ENCODE measurements at places on chromosomes 11 and 22.
A peak's percentile ranks its signal among the peaks of the same experiment; 100 is the strongest.

DNA sequence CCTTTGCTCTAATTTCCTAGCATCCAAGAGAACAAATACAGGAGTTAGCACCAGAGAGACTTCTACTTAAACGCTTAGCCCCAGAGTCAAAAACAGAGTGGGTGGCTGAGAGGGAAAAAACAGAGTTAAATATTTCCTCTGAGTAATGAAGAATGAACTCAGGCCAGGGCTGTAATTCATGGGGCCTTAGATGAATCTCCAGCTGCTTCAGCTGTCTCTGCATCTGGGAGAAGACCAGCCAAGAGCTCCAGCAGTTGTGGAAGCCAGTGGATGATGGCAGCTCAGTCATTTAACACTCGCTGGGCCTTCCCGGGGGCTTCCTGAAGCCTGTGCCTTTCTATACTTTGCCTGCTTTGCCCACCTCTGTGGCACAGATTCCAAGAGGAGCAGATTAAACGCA lies 5.7 kb upstream of the ADAMTS15 start:
- no peak for DNase-seq

GRCh38 chr22:45444168-45444567 lies 30.7 kb downstream of the RIBC2 start:
- no peak for DNase-seq

GRCh38 chr22:30869667-30870395 lies 98.7 kb downstream of the MORC2 start:
- no peak for DNase-seq

GRCh38 chr22:28283068-28283654 lies 364.1 kb upstream of the PITPNB start:
- DNase-seq, result no peak

DNA sequence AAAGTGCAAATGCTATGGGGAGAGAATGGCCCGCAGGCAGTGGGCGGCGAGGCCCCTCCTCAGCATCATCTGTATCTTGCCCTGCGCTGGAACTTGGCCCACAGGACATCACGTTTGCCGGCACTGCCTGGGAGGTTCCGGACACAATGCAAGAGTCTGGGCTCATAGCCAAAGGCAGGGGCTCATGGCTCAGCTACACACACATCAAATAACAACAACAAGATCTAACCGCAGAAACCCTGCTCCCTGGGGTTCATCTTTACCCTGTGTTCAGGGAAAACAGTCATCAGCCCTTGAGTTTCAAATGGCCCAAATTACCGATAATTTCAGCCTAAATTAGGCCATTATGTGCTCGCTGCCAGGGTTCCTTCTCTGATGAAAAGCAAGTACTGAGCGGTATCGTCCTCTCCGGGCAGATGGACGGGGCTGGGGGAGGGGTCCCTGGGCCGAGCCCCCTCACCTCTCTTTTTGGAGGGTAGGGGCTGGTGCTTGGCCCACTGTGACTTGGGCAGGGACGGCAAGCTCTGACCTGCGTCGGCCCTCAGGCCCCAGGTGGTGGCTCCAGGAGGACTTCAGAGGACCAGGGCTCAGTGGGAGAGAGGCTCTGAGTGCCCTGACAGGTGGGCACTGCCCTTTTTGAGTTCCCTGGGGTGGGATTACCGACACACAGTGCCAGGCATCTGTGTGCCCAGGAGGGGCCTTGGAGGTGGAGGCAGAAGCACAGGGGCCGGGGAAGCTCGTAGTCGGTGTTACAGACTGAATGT lies 25.0 kb upstream of the GAL start:
- no peak for DNase-seq

DNA sequence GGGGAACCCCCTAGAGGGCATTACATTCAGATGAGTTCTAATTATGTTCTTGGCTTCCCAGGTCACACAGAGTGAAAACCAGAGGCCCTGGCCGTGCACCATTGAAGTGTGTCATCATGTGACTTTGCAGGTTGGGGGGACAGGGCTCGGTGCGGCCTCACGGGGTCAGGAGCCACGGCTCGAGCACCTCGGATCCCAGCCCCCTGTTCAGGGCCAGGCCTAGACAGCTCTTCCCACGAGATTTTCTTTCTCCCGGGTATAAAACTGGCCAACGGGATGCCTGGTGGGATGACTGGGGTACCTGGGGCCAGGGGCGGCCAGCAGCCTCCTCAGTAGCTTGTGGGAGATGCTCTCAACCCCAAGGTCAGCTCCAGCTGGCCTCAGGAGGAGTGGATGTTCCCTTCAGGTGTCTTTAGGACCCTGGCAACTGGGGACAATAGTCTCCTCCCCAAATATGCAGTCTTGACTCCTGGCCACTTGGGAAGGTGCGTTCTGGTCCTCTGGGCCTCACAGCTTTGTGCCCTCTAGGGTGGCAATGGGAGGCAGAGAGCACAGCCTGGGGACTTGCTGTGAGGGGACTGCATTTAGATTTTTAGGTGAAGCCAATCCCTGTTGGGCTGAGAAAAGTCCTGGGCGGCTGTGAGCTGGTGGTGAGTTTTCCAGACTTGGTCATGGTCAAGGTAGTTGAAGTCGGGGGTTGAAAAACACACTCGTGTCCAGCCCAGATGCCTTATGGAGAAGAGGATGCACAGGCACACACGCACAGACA lies 95.6 kb downstream of the KCNQ1 start:
- no peak for DNase-seq

GRCh38 chr11:64128255-64129006 lies 37.5 kb downstream of the MACROD1 start:
- no peak for DNase-seq

GRCh38 chr11:6377902-6378639 lies 12.2 kb upstream of the SMPD1 start:
- no peak for DNase-seq

DNA sequence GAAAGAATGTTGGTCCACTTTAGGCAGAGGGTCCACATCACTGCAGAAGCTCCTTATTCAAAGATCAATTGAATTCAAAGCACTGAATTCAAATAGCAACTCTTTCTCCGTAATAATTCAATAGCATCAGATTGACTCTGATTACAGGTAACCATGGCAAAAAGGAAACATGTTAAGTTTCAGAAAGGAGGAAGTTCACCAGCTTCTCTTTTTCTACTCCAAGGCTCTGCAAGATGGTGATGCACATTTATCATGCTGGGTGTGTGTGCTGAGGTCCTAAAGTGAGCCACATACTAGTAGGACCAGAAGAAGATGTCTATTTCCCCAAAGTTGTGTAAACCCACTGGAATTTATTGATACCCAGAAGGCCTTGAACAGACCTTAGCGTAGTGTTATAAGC lies 18.0 kb upstream of the DRD2 start:
- DNase-seq, result no peak

DNA sequence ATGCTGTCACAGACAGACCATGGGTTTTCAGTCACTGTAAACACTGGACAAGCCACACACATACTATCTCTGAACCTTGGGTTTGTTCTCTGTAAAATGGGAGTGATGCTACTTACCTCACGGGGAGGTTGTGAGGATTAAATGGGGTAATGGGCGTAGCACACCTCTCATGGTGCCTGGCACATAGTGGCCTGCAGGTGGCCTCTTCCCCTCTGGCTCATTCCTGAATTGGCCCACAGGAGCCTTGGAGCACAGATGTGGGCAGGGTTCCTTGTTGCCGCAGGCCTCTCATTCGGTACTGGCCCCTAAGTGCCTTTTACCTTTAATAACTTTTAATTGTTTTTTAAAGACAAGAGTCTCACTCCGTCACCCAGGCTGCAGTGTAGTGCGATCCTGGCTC lies 11.7 kb downstream of the MICAL2 start:
- no peak for DNase-seq

DNA sequence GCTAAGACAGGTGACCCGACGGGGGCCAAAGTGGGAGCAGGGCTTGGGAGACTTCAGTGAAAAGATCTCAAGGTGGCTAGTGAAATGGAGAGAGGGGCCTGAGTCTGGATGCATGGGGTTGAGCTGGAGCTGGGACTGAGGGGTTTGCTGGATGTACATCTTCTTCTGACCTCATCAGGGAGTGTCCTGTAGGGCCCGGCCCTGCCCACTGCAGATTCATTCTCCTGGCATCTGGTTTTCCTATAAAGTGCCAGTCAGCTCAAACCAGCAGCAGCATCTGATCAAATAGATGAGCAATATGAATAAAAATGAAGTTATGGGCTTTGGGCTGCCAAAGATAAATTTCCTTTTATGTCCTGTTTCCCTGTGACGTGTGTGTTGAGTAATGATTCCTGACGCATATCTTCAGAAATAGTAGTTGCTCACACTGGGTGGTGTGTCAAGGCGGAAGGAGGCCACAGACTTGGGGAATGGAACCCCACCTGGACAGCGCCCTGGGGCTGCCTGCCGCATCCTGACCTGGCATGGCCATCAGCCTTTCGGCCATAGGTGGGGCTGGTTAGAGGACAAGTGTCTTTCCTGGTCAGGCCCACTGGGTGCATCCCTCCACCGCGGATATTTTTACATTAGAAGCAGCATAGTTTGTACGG lies 135.4 kb downstream of the OSBP2 start:
- DNase-seq, result no peak

DNA sequence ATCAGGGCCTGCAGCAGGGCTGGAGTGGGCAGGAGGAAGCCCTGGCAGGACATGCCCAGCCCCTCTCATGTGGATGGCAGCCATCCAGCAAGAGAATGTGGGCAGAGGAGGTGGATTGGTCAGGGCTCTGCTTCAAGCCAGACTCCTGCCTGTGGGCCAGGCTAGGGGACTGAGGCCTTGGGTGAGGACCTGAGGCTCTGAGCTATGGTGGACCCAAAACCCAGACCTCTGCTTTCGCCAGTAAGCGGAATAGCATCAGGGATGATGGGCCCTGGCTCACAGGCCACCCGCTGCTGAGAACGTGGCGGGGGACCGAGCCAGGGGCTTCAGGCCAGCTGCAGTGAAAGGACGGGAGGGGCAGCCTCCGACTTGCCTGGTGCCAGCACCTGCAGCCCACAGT lies 57.4 kb downstream of the LINC01488 start:
- no peak for DNase-seq

- DNase-seq, result no peak
These were observed 79.9 kb upstream of the RAB1B start for GRCh38 chr11:66188580-66188979.

DNA sequence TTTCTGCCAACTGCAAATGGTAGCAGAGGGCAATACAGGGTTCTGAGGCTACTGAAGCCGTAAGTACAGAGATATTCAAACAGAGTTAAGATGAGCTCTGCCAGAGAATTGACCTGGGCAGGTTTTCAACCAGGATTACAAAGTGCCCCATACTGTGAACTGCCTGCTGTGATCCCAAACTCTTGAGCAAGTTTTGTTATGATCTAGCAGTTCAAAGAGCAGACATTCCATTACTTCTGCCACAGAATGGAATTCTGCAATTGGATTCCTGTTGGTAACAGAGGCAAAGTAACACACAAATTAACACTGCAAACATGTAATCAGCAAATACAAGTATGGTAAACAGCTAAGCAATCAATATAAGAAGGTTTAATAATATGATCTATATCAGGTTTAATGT lies 31.2 kb downstream of the ALG9 start:
- no peak for DNase-seq

DNA sequence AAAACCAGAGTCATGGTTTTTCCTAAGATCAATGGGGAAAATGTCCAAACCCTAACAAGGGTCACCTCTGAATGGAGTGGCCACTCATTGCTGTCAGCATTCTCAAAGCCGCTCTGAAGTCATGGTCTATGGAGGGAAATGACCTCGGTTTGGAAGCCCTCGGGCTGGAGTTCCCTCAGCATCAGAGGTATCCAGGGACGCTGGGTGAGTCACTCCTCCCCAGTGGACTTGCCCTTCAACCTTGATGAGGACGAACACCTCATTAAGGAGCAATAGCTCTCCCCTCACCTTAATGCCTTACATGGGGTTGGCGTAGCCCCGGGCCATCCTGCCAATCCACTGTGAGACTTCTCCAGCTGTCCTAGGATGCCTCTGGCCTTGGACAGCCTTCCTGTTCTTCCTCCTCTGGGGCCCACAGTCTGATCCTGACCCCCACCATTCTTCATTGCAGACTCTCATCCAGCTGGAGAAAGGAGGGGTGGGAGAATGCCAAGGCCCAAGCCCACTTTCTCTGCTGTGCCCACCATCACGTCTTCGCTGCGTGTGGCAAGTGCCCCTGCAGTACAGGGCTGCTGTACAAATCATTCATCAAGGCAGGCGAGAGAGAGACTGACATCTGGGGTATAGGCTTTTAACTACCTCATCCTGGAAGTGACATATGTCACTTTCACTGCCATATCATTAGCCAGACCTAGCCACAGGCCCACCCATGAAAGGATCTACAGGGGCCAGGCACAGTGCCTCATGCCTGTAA lies 25.4 kb upstream of the MYH9 start:
- no peak for DNase-seq

- DNase-seq, result no peak
These were observed 5.9 kb upstream of the BDNF start for GRCh38 chr11:27705873-27706820.

DNA sequence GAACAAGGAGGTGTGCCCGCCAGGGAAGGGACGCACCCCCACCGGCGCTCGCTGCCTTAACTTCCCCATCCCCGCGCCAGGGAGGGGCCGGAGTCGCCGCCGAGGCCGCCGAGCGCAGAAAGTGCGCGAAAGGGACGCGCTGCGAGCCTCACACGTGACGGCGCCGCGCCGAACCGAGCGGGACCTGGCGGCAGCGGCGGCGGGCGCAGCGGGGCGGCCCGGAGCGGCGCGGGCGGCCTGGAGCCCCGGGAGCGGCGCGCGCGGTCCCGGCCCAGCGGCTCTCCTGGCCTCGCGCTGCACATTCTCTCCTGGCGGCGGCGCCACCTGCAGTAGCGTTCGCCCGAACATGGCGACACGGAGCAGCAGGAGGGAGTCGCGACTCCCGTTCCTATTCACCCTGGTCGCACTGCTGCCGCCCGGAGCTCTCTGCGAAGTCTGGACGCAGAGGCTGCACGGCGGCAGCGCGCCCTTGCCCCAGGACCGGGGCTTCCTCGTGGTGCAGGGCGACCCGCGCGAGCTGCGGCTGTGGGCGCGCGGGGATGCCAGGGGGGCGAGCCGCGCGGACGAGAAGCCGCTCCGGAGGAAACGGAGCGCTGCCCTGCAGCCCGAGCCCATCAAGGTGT lies at the start of gene SORL1:
Gene SORL1, plus strand, starts transcription at position 329 of the 623 bp plus-strand sequence. Its CDS starts 18 bp downstream, at position 347.
- peak; percentile 73 for DNase-seq

GRCh38 chr11:13473013-13473722 lies 10.1 kb upstream of the BTBD10 start:
- DNase-seq, result no peak

DNA sequence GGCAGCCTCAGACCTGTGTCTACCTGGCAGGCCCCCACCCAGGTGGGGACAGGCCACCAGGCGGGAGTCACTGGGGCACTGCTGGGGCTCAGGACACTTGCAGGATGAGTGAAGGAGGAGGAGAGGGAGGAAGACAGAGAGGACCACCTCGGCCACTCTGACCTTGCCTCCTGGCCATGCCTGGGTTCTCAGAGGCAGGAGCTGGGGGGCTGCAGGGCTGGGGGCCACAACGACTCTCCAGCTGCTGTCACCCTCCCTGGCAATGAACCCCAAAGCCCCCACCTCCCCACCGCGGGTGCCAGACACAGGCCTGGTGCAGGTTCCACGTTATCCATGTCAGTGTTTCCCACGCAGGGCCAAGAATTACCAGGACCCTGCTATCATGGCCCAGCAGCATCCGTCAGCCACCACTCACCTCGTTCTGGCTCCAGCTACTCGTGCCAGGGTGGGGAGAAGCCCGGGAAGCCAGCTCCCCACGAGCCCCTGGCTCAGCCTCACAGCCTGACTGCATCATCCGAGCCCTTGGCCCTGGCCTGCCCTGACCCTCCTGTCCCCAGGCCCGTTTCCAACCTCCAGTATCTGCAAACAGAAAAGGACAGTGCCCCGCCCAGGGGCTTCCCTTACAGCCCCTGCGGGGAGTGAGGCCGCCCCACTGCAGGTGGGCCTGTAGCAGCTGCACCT lies 62.4 kb downstream of the BRD1 start:
- DNase-seq, result no peak
